ENCODE measurements at places on chromosomes 4 and X. TPM values are rescaled to one million over a fixed set of nuclear protein-coding genes. Genes with fewer than 3 reads are reported as not detected.

The MAGEA12 gene
- total RNA-seq = not detected

The FGFBP2 gene
- total RNA-seq = not detected

The C4orf46 gene
- total RNA-seq = 8.6 TPM

The RNF150 gene
- total RNA-seq = 28.7 TPM

The GCNA gene
- total RNA-seq = 3.1 TPM

The PITX2 gene
- total RNA-seq = not detected

The XAGE2 gene
- total RNA-seq = not detected

The AKAP4 gene
- not detected for total RNA-seq

The TRIML2 gene
- 1.1 TPM for total RNA-seq

The PPP4R3C gene
- not detected for total RNA-seq

The AVPR2 gene
- total RNA-seq = not detected

- no peak for DNase-seq
Measured at GRCh38 chrX:124931241-124931640, 388.4 kb upstream of the TEX13C start.

- DNase-seq = no peak
Measured at GRCh38 chr4:43251841-43252240, 359.3 kb downstream of the GRXCR1 start.

GRCh38 chr4:168421671-168422070 is 58.6 kb downstream of the DDX60L start:
- no peak for DNase-seq

DNA sequence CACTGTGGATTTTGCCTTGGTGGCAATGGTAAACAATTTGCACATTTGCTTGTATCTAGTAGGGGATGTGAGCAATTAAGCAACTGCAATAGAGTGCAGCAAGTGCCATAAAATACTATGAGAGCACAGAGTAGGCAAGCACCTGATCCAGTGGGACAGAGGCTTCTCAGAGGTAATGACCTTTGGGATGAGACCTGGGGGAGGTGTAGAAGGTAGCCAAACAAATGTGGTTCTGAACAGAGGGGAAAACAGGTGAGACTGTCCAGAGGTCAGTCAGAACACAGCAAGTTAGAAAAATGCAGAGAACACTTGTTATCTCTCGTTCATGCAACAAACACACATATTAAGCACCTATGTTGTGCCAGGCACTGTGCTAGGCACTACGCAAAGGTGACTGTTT is 21.4 kb upstream of the ANK2 start:
- no peak for DNase-seq

DNA sequence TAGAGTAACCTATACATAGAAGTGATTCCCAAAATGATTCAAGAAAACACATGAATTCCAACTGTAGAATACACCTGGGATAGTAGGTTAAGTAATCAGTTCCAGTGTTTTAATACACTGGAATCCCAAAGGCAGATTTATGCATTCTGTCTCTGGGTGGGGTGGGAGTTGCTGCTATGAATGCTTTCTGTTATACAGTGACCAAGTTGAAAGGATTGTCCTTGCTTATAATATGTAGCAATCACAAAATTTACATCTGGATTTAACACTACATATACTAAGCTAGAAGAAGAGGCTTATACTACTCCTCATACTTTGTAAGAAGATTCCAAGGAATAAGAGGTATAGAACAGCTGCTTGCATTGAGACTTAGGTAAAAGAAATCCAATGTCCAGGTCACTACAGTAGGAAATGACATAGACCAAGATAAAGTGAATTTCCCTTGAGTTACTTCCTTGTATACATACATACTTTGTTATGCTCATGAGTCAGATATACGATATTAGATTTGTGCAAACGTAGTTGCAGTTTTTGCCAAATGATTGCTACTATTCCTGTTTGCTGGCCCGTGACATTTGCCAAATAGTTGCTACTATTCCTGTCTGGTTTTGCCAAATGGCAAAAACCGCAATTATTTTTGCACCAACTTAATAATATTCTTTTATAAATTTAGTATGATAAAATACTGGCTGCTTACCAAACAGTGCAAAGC is 210.5 kb upstream of the DIAPH2 start:
- no peak for DNase-seq

GRCh38 chr4:10403633-10404445 is 53.4 kb downstream of the ZNF518B start:
- no peak for DNase-seq

DNA sequence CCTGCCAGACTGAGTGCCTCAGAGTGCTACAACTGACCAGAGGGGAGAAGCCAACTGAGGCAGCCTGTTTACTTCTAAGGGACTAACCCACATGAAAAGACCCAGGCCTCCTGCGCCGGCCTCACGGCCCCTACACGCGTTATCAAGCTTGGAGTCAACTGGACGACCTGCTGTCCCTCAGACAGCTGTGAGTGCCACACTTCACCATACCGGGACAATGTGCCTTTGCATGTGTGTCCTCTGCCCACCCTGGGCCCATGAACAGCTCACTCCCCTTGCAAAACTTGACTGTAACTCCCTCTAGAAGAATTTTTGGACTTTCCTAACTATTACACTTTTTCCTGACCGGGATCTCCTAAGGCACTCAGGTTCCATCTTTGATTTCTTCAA is 1.8 kb downstream of the NOP14 start:
- no peak for DNase-seq

- no peak for DNase-seq
Measured at GRCh38 chrX:69116077-69116476, 49.2 kb downstream of the PJA1 start.

- DNase-seq = no peak
Measured at GRCh38 chr4:111400741-111401140, 744.5 kb upstream of the FAM241A start.

- DNase-seq = no peak
Measured at GRCh38 chrX:146433771-146434170, 375.8 kb upstream of the CXorf51B start.

- no peak for DNase-seq
Measured at GRCh38 chr4:139943277-139943676, 210.7 kb downstream of the MAML3 start.

- DNase-seq = no peak
Measured at GRCh38 chr4:38091636-38092035, 131.4 kb downstream of the PTTG2 start.

DNA sequence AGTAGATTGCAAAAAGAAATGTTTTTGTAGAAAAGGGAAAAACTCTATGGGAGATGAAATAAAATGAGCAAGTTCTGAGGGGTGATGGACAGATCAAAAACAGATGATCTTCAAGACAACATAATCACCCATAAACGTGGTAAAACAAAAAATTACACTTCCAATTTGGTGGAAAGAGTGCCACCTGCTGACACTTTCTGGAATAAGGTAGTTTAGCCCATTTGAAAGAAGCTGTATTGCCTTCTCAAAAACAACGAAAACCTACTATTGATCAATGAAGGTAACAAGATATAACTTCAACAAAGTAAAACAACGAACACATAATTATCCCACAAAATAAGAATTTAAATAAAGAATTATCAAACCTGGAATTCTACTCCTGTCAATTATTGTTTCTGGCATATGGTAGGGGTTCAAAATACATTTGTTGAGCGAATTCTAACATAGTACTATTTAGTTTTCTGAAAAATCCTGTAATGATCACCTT is 2.5 kb downstream of the COQ2 start:
- no peak for DNase-seq

DNA sequence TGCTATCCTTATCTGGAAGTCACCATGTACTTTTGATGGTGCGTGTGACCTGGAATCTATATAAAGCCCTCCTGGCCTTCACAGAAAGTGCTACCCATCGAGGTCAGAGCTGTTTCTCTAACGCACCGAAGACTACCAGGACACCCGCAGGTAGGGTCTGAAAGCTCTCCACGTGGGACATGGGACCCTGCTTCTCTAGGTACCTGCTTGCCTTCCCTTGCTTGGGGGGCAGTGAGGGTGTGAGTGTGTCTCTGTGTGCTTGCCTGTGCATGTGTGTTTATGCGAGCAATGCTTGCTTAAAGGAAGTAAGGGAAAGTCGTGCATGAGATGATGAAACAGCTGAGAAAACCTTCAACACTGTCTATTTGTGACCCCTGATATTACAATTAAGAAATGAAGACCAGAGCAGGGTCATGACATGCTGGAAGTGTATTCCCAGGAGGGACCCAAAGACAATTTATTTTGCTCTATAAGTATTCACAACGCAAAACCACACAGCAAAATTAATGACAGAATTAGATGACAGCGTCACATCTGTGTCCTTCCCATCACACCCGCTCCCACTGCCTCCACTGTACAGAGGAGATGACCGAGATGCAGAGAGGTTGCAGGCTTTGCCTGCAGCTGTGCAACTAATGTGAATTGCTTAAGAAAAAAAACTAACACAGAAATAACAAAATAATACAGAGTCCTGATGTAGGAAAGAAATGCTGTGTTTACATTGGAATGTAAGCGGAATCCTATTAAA is 76.4 kb upstream of the HELT start:
- DNase-seq = no peak

DNA sequence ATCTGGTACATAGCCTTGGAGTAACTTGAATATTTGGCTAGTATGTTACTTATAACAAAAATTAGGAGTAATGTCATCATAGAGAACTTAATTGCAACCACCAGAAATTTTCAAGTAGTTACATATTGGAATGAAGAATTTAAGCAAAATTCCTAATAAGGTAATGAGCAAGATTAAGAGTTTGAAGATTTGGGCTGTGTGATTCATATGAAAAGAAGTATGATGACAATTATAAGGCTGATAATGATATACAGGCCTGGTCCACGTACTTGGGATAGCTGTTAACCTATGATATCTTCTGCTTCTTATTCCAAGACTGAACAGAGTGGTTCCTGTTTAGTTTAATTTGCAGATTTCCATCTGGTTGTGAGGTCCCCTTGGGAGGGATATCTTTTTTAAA is 463.9 kb downstream of the RAPGEF2 start:
- DNase-seq = no peak

GRCh38 chrX:136303041-136303440 is 2.3 kb downstream of the ADGRG4 start:
- DNase-seq = no peak

DNA sequence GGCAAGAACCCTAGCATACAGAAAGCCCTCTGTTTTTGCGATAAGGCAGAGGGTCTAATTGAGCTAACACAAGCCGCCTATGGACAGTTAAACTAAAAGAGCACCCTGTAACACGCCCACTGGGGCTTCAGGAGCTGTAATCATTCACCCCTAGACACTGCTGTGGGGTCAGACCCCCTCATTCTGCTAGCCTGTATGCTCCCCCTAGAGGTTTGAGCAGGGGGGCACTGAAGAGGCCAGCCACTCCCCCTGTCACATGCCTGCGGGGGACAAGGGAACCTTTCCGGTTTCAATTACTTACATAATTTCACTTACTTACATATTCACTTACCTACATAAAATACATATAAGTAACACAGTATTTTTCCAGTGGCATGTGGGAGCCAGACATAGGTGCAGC is 469.5 kb upstream of the FAM241A start:
- no peak for DNase-seq

- no peak for DNase-seq
Measured at GRCh38 chr4:13168326-13168725, 315.8 kb downstream of the RAB28 start.
